Type B pancreatic cell (in vitro differentiated cells): ENCODE measurements at places on chromosomes 1 and 21. TPM values are rescaled to one million over a fixed set of nuclear protein-coding genes. Genes with fewer than 3 reads are reported as not detected.

DNA sequence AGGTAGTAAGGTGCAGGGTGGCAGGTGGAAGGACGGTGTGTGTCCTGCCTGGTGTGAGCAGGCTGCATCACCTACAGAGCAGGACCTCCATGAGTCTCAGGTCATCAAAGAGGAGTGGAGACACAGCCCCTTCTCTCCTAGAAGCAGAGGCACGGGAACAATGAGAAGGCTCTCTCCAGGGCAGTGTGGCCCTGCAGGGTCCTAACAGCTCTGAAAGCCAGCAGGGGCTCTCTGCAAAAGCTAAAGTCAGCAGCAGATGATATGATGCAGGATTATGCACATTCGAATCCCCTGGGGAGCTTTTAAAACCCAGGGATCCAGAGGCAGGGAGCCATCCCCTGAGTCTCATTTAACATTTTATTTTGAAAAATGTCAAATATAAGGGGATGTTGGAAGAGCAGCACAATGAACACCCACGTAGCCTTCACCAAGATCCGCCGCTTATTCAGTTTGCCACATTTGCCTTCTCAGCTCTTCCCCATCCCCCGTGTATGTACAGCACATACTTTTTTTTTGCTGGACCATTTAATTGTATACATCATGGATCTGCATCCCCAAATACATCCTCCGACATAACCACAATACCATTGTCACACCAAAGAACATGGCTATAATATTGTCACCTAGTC is 88.1 kb downstream of the CNIH3 start:
- no peaks in the 10 kb centered on the region for H3K4me1 ChIP-seq
- no peaks in the 10 kb centered on the region for H3K36me3 ChIP-seq
- DNase-seq, result no peak
- no peak overlapping the region for H3K27ac ChIP-seq
- peaks cover 3% of the 10 kb centered on the region for H3K27me3 ChIP-seq
- H3K4me3 ChIP-seq, result no peak overlapping the region

- H3K27ac ChIP-seq, result peak overlapping the region; percentile 52
- no peak for DNase-seq
- H3K4me3 ChIP-seq, result no peak overlapping the region
- H3K27me3 ChIP-seq, result peaks cover 7% of the 10 kb centered on the region
- no peaks in the 10 kb centered on the region for H3K36me3 ChIP-seq
These were observed 308.8 kb downstream of the KIF26B start for GRCh38 chr1:245463392-245464165.

DNA sequence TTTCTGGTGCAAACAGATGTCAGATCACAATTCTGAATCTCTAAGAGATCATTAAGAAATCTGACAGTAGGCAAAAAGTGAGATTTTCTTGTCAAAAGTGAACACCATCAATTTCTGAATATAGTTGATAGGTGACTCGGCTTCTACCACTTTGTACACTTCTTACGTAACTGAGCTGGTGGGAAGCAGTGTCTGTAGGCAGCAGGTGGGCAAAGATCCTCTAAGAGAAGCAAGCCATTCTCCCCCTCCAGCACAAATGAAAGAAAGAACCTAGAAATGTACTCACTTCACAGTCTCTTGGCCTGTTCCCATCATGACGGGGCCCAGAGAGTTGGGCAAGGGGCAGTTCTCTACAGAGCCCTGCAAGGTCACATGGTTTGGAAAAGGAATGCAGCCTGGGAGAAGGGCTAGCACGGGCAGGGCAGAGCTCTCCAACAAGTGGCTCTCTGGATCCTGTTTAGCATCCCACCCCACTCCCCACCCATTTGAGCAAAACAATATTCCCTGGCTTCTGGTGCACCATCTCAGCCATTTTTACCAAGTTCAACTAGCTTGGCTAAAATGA is 412.6 kb downstream of the LTN1 start:
- H3K4me3 ChIP-seq, result no peak overlapping the region
- no peak overlapping the region for H3K27ac ChIP-seq
- peaks cover 4% of the 10 kb centered on the region for H3K4me1 ChIP-seq
- no peak for DNase-seq
- H3K27me3 ChIP-seq, result no peaks in the 10 kb centered on the region

DNA sequence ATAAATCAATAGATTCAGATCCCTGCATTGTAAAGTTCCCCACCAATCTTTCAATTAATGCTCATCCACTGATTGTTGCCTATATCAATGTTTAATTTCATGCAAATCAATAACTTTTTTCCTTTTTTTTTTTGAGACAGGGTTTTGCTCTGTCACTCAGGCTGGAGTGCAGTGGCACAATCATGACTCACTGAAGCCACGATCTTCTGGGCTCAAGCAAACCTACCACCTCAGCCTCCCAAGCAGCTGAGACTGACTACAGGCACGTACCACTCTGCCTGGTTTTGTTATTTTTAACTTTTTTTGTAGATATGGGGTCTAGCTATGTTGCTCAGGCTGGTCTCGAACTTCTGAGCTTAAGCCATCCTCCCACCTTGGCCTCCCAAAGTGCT is 25.7 kb downstream of the DIO1 start:
- no peaks in the 10 kb centered on the region for H3K4me1 ChIP-seq
- H3K36me3 ChIP-seq, result peaks cover 33% of the 10 kb centered on the region
- no peak overlapping the region for H3K4me3 ChIP-seq
- no peaks in the 10 kb centered on the region for H3K27me3 ChIP-seq

GRCh38 chr1:53328541-53329499 is 950 bp upstream of the LRP8 start:
- peaks cover 9% of the 10 kb centered on the region for H3K4me1 ChIP-seq
- H3K4me3 ChIP-seq, result peak overlapping the region; percentile 94
- no peak for DNase-seq
- H3K27ac ChIP-seq, result peak overlapping the region; percentile 82
- H3K36me3 ChIP-seq, result no peaks in the 10 kb centered on the region

GRCh38 chr1:235553112-235553551 is 48.9 kb upstream of the B3GALNT2 start:
- H3K36me3 ChIP-seq, result peaks cover 8% of the 10 kb centered on the region
- H3K4me1 ChIP-seq, result no peaks in the 10 kb centered on the region
- peak overlapping the region; percentile 57 for H3K27ac ChIP-seq
- H3K4me3 ChIP-seq, result no peak overlapping the region

GRCh38 chr1:168386492-168386891 is 105.8 kb downstream of the TBX19 start:
- peaks cover 9% of the 10 kb centered on the region for H3K27me3 ChIP-seq
- H3K27ac ChIP-seq, result no peak overlapping the region
- DNase-seq, result no peak
- H3K4me1 ChIP-seq, result peaks cover 5% of the 10 kb centered on the region
- peaks cover 3% of the 10 kb centered on the region for H3K36me3 ChIP-seq

- no peak overlapping the region for H3K4me3 ChIP-seq
- peaks cover 11% of the 10 kb centered on the region for H3K27me3 ChIP-seq
- no peak overlapping the region for H3K27ac ChIP-seq
These were observed 62.5 kb downstream of the RNF220 start for GRCh38 chr1:44467566-44467965.

- H3K4me3 ChIP-seq, result peak overlapping the region; percentile 14
- no peak for DNase-seq
- no peak overlapping the region for H3K27ac ChIP-seq
- peaks cover 19% of the 10 kb centered on the region for H3K36me3 ChIP-seq
These were observed 2.6 kb downstream of the FNDC5 start for GRCh38 chr1:32868085-32868484.

- peaks cover 3% of the 10 kb centered on the region for H3K36me3 ChIP-seq
- no peak overlapping the region for H3K4me3 ChIP-seq
- no peak overlapping the region for H3K27ac ChIP-seq
- DNase-seq, result no peak
These were observed 421.0 kb downstream of the DSCAM start for GRCh38 chr21:40425981-40426380.

GRCh38 chr1:161763522-161764098 is 2.5 kb upstream of the ATF6 start:
- peak overlapping the region; percentile 77 for H3K4me3 ChIP-seq
- no peaks in the 10 kb centered on the region for H3K27me3 ChIP-seq
- no peak for DNase-seq
- H3K36me3 ChIP-seq, result peaks cover 3% of the 10 kb centered on the region
- peaks cover 4% of the 10 kb centered on the region for H3K4me1 ChIP-seq

DNA sequence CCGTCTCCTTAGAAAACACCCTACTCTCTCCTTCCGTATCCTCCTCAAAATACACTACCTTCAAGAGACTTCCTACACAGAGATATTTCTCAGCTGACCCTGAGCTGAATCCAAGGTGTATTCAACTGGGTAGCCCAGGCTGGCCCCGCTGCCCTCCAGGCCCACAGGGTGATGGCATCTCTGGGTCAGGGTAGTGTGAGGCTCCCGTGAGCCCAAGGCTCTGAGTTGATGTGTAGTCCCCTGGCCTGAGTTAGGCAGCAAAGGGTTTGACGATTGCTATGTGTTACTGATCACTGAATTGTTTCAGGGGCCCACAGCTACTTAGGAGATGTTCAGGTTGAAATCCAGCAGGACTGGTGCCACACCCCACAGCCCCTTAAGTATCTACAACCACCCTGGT is 6.7 kb downstream of the INAVA start:
- peaks cover 18% of the 10 kb centered on the region for H3K36me3 ChIP-seq
- H3K27me3 ChIP-seq, result no peaks in the 10 kb centered on the region
- peaks cover 15% of the 10 kb centered on the region for H3K4me1 ChIP-seq
- no peak overlapping the region for H3K27ac ChIP-seq
- no peak for DNase-seq

DNA sequence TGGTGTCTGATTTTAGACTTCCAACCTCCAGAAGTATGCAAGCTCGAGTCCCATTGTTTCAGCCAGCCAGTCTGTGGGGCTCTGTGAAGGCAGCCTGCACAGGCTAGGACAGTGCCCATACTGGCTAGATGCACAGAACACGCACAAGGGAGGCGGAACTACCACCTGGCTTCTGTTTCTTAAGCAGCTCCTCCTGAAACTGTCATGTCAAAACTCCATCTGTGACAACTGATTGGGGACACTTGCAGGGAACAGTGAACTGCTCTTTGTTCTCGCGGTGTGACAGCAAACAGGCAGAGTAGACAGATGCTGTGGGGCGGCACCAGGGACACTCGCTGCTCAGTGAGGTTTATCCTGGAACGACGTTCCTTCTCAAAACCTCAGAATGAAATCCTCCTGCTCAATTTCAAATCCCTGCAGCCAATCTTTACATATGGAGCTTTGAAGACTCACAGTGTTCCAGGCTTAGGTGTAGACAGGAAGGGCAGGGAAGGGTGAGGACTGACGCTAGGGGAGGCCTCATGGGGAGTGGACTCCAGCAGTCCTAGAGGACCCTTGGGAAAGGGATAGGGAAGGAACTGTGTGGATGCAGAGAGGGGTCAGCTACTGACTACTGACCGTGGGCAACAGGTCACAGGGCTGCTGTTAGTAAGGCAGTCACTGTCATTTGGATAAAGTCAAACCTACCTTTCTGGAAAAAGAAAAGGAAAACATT is 73.8 kb downstream of the ERG start:
- H3K36me3 ChIP-seq, result no peaks in the 10 kb centered on the region
- no peak overlapping the region for H3K27ac ChIP-seq
- peaks cover 6% of the 10 kb centered on the region for H3K27me3 ChIP-seq
- DNase-seq, result no peak
- no peaks in the 10 kb centered on the region for H3K4me1 ChIP-seq
- H3K4me3 ChIP-seq, result no peak overlapping the region

DNA sequence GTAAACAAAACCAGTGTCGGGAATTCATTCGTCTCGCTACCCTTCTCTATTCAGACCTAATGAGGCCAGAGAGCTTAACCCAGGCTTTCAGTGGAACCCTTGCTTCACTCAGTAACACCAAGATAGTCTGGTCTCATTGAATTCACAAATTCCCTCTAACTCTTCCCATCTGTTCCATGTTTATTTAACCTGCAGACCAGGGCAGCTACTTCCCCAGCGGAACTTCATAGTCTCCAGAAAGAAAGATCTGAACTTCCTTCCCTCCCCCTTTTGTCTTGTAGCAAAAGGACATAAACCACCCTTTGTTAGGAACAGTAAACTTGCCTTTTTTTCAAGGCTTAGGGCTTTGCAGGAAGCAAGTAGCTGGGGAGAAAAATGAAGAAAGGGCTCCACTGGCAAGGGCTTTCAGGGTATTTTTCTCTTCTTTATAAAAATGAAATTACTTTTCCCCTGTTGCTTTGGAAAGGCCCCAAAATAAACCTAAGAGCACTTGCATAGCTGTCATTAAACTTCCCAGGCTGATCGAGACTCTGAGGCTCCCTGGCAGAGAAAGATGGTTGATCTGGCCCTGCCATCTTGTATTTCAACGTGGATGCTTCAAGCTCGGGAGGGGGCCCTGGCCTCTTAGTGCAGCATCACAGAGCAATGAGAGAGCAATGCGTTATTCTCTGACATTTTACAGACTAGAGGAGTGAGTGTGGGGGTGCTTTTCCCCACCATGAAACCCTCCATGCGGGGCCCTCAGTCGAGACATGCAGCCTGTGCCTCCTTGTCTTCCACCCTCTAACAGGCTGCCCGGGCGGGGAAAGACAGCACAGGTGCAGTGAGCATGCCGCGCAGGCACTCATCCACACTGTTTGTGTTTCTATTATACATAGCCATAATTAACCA is 30.0 kb downstream of the MIS18A start:
- peaks cover 28% of the 10 kb centered on the region for H3K4me1 ChIP-seq
- H3K36me3 ChIP-seq, result no peaks in the 10 kb centered on the region
- peak overlapping the region; percentile 33 for H3K27ac ChIP-seq
- peak overlapping the region; percentile 18 for H3K4me3 ChIP-seq
- DNase-seq, result no peak

- no peaks in the 10 kb centered on the region for H3K36me3 ChIP-seq
- H3K27me3 ChIP-seq, result no peaks in the 10 kb centered on the region
- DNase-seq, result no peak
- no peak overlapping the region for H3K4me3 ChIP-seq
These were observed 106.8 kb upstream of the VAMP3 start for GRCh38 chr1:7664147-7664892.

- H3K36me3 ChIP-seq, result no peaks in the 10 kb centered on the region
- H3K4me3 ChIP-seq, result no peak overlapping the region
- DNase-seq, result no peak
- H3K27ac ChIP-seq, result no peak overlapping the region
- H3K27me3 ChIP-seq, result peaks cover 8% of the 10 kb centered on the region
- peaks cover 11% of the 10 kb centered on the region for H3K4me1 ChIP-seq
These were observed 31.0 kb downstream of the UMODL1 start for GRCh38 chr21:42102076-42102475.

DNA sequence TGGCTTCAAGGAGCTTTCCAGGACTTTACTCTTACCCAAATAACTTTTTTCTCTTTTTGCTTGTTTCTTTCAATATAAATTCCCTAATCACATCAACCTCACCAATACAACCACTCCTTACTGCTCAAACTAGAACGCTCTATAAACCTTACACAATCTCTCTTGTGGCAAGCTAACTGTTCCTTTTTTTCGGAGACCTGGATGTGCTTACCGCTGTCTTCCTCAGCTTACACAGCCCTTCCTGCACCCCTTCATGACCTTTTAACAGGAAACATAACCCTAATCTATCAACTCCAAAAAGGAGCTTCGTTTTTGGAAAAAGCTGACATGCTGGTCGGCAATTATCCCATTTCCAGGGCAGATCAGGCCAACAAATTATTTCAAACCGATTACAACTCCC is 24.1 kb upstream of the SLC2A5 start:
- no peak overlapping the region for H3K4me3 ChIP-seq
- DNase-seq, result no peak
- peaks cover 4% of the 10 kb centered on the region for H3K27me3 ChIP-seq
- H3K27ac ChIP-seq, result no peak overlapping the region
- H3K36me3 ChIP-seq, result no peaks in the 10 kb centered on the region

NCAM2 gene
- total RNA-seq, result 5.3 and 22.6 TPM in 2 replicates

MMP23B gene
- total RNA-seq, result 2.2 and 6.8 TPM in 2 replicates

GCSAML gene
- not detected in 2 replicates for total RNA-seq

IFI16 gene
- 10.6 and 20.9 TPM in 2 replicates for total RNA-seq

EPS8L3 gene
- total RNA-seq, result 9.9 and 19.1 TPM in 2 replicates
